ENCODE measurements at places on chromosomes 12 and 14. TPM values are rescaled to one million over a fixed set of nuclear protein-coding genes. Genes with fewer than 3 reads are reported as not detected.

NOC4L gene
- total RNA-seq, result 10.4 TPM

GPD1 gene
- 0.20 TPM for total RNA-seq

LRP6 gene
- 56.1 TPM for total RNA-seq

UNC119B gene
- total RNA-seq, result 44.3 TPM

IL26 gene
- total RNA-seq, result 2.0 TPM

All from smooth muscle cell of the pulmonary artery (primary cell).